ENCODE measurements at places on chromosomes 3 and 15. TPM values are rescaled to one million over a fixed set of nuclear protein-coding genes. Genes with fewer than 3 reads are reported as not detected.

Gene PLSCR5
- total RNA-seq: not detected

Gene NANOGP8
- total RNA-seq: not detected

Gene SRGAP3
- 3.2 TPM for total RNA-seq

Gene CLEC3B
- total RNA-seq: 0.37 TPM

Gene FBLN2
- total RNA-seq: not detected

Gene MASP1
- total RNA-seq: not detected

Gene SI
- not detected for total RNA-seq

Gene DAZL
- not detected for total RNA-seq

Gene MFAP1
- total RNA-seq: 38.8 TPM

Gene NOX5
- not detected for total RNA-seq

Gene NRG4
- total RNA-seq: not detected

Gene ZKSCAN7
- total RNA-seq: 0.50 TPM

Gene CPNE9
- 0.25 TPM for total RNA-seq

Gene PDCD7
- 19.5 TPM for total RNA-seq

Gene ARF4
- total RNA-seq: 42.3 TPM

Gene BHLHE40
- 105 TPM for total RNA-seq

Gene TFG
- total RNA-seq: 49.1 TPM

Gene CAPN7
- total RNA-seq: 25.0 TPM

Gene PLA2G4E
- total RNA-seq: not detected

Gene GRM2
- total RNA-seq: 3.0 TPM

Gene XCR1
- total RNA-seq: not detected

Gene RTP3
- total RNA-seq: not detected

Gene NR1D2
- 5.9 TPM for total RNA-seq

Gene CRABP1
- not detected for total RNA-seq

Data from activated CD4-positive, alpha-beta T cell treated with anti-CD3 and anti-CD28 coated beads, Interleukin-2, amount 10 ng/mL, durations not matched to agents 7 days and 5 days (primary cell).